ENCODE measurements at places on chromosomes 1 and 21. TPM values are rescaled to one million over a fixed set of nuclear protein-coding genes. Genes with fewer than 3 reads are reported as not detected.
A peak's percentile ranks its signal among the peaks of the same experiment; 100 is the strongest.

TBX19 gene
- total RNA-seq: 0.92 TPM

HES2 gene
- total RNA-seq: not detected

CELA3A gene
- not detected for total RNA-seq

DNA sequence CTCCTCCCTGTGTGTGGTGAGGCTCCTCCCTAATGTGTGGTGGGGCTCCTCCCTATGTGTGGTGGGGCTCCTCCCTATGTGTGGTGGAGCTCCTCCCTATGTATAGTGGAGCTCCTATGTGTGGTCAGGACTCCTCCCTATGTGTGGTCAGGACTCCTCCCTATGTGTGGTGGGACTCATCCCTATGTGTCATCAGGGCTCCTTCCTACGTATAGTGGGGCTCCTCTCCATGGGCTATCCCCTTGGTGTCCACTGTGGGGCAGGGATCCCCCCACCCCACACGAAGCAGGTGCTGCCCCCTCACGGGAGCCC lies 29.6 kb downstream of the PRSS38 start:
- H3K4me3 ChIP-seq: no peak overlapping the region
- no peaks in the 10 kb centered on the region for H3K27me3 ChIP-seq
- no peak overlapping the region for H3K27ac ChIP-seq
- no peaks in the 10 kb centered on the region for H3K4me1 ChIP-seq

- H3K27me3 ChIP-seq: no peaks in the 10 kb centered on the region
- peak overlapping the region; percentile 76 for H3K27ac ChIP-seq
- H3K4me1 ChIP-seq: no peaks in the 10 kb centered on the region
- H3K36me3 ChIP-seq: no peaks in the 10 kb centered on the region
- H3K4me3 ChIP-seq: no peak overlapping the region
- DNase-seq: no peak
Measured at GRCh38 chr21:39003982-39004633, 179.1 kb downstream of the PSMG1 start.

- H3K4me1 ChIP-seq: peaks cover 4% of the 10 kb centered on the region
- H3K36me3 ChIP-seq: no peaks in the 10 kb centered on the region
- H3K27me3 ChIP-seq: no peaks in the 10 kb centered on the region
- DNase-seq: no peak
- H3K4me3 ChIP-seq: no peak overlapping the region
Measured at GRCh38 chr1:61329556-61329955, 247.2 kb downstream of the NFIA start.

- no peaks in the 10 kb centered on the region for H3K27me3 ChIP-seq
- H3K4me3 ChIP-seq: no peak overlapping the region
- H3K4me1 ChIP-seq: no peaks in the 10 kb centered on the region
- no peaks in the 10 kb centered on the region for H3K36me3 ChIP-seq
Measured at GRCh38 chr1:96002201-96002600, 719.4 kb upstream of the PTBP2 start.

DNA sequence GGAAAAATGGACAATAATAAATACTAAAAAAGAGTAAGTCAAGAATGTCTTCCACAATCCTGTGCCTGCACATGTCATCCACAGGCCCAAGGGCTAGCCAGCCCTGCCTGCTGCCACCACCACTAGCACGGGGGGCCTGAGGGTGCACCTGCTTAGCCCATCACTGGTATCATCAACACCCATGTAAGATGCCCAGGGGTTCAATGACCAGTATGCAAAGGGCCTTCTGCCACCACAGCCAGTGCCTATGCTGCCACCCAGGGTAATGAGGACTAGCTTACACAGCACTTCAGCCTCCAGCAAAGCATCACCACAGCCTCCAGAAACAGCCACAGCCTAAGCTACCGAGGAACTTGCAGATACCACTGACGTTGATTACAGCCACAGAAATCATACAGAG lies 46.3 kb downstream of the POFUT2 start:
- H3K4me1 ChIP-seq: no peaks in the 10 kb centered on the region
- no peaks in the 10 kb centered on the region for H3K36me3 ChIP-seq
- no peak overlapping the region for H3K4me3 ChIP-seq
- H3K27ac ChIP-seq: no peak overlapping the region
- H3K27me3 ChIP-seq: no peaks in the 10 kb centered on the region
- DNase-seq: no peak

DNA sequence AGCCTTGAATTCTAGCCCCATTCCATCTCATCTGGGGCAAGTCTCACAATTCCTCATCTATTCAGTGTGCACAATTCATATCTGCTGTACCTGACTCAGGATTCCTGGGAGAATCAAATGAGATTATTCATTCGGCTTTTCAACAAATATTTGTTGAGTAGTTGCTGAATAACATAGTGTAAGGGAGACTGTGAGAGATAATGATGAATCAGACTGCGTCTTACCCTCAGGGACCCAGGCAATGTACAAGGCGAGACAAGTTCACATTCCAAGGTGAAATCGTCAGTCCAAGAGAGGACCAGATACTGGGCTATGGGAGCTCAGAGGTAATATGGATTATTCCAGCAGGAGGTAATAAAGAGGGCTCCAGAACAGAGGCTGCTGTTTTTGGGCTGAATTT lies 67.8 kb upstream of the SMYD2 start:
- H3K36me3 ChIP-seq: no peaks in the 10 kb centered on the region
- H3K27ac ChIP-seq: no peak overlapping the region
- no peak overlapping the region for H3K4me3 ChIP-seq
- peaks cover 30% of the 10 kb centered on the region for H3K4me1 ChIP-seq

DNA sequence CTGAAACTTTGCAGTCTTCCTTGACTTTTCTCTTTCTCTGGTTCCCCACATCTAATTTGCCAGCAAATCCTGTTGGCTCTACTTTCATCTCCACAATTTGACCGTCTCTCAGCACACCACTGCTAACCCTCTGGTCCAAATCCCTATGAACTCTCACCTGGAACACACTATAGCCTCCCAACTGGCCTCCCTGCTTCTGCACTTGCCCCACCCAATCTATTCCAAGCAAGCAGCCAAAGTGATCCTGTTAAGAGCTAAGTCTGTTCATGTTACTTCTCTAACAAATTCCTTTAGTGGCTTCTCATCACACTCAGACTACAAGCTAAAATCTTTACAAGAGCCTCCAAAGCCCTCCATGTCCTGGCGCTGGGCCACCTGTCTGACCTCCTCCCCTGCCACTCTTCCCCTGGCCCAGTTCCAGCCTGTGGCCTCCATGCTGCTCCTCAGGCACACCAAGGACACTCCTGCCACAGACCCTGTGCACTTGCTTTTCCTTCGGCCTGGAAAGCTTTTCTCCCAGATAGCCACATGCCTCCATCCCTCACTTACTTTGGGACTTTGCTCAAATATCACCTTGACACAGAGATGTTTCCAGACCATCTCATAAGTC lies 104.1 kb downstream of the DTL start:
- H3K4me1 ChIP-seq: no peaks in the 10 kb centered on the region
- no peak for DNase-seq
- no peak overlapping the region for H3K4me3 ChIP-seq
- H3K27me3 ChIP-seq: no peaks in the 10 kb centered on the region
- no peak overlapping the region for H3K27ac ChIP-seq

GRCh38 chr1:90969241-90969640 lies 52.6 kb downstream of the ZNF644 start:
- no peak overlapping the region for H3K4me3 ChIP-seq
- DNase-seq: no peak
- H3K27me3 ChIP-seq: no peaks in the 10 kb centered on the region
- H3K4me1 ChIP-seq: no peaks in the 10 kb centered on the region
- no peak overlapping the region for H3K27ac ChIP-seq
- no peaks in the 10 kb centered on the region for H3K36me3 ChIP-seq
